Activated CD8-positive, alpha-beta memory T cell treated with anti-CD3 and anti-CD28 coated beads for 1 hour (primary cell): ENCODE measurements at places on chromosomes 6 and 20.

DNA sequence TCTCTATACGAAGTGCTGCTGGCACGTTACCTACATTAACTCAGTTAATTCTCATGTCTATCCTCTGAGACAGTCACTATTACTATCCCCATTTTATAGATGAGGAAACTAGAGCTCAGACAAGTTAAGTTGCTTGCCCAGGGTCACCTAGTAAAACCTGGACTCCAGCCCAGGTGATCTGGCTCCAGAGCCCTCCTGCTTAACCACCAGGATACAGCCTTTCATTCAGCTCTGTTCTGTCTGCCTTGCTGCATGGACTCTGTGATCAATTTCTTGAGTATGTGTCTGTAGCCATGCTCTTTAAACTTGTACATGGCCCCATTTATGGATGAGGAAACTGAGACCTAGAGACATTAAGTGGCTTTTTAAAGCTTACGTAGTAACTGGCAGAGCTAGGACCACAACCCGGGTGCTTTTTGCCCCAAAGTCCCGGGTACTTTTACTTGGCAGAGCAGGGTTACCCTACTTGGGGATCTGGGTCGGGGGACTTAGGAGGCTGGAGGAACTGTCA lies 4.7 kb downstream of the CDKN1A start:
- DNase-seq = no peak

DNA sequence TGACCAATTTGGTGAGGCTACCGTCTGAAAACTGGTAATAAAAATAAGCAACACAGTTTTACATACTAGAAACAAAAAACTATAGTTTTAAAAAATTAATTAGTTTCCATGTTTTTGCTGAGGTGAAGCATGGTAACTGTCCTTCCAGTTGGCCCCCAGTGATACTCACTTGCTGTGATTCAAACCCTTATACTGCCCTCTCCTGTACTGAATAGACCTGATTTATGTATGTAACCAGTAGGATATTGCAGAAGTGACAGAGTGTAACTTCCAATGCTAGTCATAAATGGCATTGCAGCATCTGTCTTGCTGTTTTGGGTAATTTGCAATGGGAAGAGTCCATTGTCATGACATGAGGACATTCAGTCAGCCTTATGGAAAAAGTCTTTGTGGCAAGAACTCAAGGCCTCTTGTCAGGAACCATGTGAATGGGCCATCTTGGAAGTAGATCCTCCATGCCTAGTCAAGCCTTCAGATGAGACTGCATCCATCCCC lies 8.9 kb upstream of the CHD6 start:
- DNase-seq = no peak

- DNase-seq = no peak
Measured at GRCh38 chr6:7496266-7496875, 45.1 kb upstream of the DSP start.

DNA sequence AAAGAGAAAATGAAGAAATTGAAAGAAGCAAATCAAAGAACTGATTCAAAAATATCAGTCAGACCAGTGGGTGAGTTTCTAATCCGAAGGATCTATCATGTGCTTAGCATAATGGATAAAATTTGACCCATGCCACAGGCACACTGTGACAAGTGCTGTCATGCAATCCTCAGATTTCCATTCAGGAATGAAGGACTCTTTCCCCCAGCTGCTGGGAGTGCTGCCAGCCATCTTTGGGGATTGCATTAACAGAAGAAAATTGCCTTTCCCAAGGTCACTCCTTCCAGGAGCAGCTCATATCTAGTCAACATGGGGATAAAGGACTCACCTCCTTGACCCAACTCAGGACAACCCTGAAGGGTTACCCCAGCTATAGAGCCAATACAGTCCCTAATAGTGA lies 316.7 kb upstream of the TBX18 start:
- no peak for DNase-seq

- no peak for DNase-seq
Measured at GRCh38 chr6:72580281-72580940, 41.5 kb upstream of the KCNQ5 start.

- no peak for DNase-seq
Measured at GRCh38 chr20:49157146-49157545, 31.0 kb downstream of the STAU1 start.

DNA sequence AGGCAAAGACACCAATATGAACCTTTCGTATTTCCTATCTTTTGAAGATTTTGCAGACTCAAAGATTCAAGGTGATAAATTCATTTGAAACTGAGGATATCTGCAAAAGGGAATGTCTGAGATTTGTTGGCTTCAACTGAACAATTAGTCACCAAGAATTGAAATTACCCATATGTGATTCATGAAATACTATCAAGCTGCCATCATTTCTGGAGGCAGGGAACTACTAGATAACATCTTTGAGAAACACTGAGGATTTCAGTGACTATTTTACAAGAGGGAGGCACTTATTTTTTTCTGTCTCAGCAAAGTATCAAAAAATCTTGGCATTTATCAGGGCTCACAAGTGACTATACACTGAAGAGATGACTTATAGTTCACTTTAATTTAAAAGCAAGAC lies 39.8 kb upstream of the MMS22L start:
- DNase-seq = no peak

GRCh38 chr20:61886721-61887595 lies 178.7 kb downstream of the TAF4 start:
- no peak for DNase-seq

- DNase-seq = no peak
Measured at GRCh38 chr6:155108070-155108820, 113.1 kb downstream of the TIAM2 start.

DNA sequence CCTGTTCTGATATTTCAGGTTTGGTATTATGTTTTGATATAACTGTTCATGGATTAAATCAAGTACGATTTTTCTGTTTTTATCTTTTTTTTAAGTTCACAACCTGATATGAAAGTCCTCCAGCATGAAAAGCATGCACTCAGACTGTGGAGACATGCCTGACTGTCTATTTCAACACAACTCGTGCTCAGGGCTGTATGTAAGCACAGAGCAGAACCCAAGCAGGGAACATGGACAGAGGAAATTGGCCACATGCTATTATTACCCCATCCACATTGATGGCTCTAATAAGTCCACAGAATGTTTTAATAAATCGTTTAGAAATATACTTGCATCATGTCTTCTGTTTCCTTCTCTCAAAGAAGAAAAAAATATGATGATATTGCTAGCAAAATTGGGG lies 730.4 kb downstream of the C6orf118 start:
- DNase-seq = no peak

- DNase-seq = no peak
Measured at GRCh38 chr6:7050872-7051779, 56.6 kb upstream of the RREB1 start.

- DNase-seq = no peak
Measured at GRCh38 chr6:23180504-23181293, 611.3 kb downstream of the HDGFL1 start.

DNA sequence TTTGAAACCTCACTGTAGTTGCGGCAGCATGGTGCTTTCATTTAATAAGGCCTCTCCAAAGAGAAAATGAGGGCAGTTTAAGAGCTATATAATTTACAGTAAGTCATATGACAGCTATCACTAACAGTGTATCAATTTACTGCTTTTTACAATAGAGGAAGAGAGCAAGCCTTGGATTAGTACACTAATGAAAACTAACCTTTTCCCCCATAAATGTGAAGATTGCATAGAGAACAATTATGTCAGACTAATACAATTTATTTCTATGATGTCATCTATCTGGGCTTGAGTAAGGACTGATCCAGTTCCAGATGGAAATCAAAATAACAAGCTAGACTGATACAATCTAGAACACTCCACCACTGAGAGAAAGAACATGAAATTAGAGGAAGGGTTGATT lies 78.1 kb upstream of the FAM83B start:
- no peak for DNase-seq

GRCh38 chr20:53623454-53624211 lies 30.0 kb upstream of the ZNF217 start:
- DNase-seq = no peak

DNA sequence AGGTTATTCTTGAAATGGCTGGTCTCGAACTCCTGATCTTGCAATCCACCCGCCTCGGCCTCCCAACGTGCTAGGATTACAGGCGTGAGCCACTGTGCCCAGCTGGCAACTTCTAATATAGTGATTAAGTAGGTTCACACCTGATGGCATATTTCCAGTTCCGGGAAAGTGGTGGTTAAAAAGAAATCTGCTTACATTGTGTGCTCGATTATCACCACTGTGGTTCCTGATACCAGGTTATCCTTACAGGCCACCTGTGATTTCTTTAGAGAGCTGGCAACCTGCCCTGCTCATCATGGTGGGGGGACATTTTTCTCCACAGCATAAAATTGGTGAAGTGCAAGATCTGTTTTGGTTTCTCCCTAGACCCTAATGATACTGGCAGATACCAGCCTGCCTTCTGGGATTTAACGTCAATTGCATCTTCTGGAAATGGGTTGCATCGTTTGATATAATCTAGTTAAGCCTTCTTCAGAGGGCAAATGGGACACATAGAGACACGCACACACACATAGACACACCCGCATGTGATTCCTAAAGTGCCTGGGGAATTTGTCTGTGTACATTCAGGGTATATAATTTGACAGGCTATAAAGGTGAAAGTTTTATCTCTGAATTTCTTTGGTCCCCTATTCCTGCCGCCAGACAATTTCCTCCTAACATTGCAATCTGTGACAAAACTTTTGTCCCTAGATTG lies 49.7 kb upstream of the CITED2 start:
- DNase-seq = no peak
